ENCODE measurements at places on chromosomes 6 and 20. TPM values are rescaled to one million over a fixed set of nuclear protein-coding genes. Genes with fewer than 3 reads are reported as not detected.

- DNase-seq = peak; percentile 76
- H3K4me3 ChIP-seq = no peak overlapping the region
- peaks cover 39% of the 10 kb centered on the region for H3K27me3 ChIP-seq
- peaks cover 13% of the 10 kb centered on the region for H3K4me1 ChIP-seq
- no peaks in the 10 kb centered on the region for H3K36me3 ChIP-seq
Observed at GRCh38 chr6:138109042-138109997, 2.1 kb upstream of the PERP start.

DNA sequence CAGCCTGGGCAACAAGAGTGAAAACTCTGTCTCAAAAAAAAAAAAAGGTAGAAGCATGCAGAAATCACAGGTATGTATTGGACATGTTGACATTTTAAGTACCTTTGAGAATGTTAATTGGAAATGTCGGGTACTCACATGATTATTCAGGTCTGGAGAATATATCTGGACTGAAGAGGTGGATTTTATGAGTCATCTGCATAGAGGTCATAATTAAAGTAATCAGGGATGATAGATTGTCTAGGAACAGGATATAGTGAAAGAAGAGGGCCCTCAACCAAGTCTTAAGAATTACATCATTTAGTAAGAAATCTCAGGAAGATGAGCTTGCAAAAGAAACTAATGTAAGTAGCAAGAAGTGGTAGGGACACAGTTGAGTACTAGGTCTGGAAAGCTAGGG, 212.5 kb downstream of the UTRN start:
- H3K36me3 ChIP-seq = peaks cover 27% of the 10 kb centered on the region
- peaks cover 24% of the 10 kb centered on the region for H3K4me1 ChIP-seq
- no peaks in the 10 kb centered on the region for H3K27me3 ChIP-seq

DNA sequence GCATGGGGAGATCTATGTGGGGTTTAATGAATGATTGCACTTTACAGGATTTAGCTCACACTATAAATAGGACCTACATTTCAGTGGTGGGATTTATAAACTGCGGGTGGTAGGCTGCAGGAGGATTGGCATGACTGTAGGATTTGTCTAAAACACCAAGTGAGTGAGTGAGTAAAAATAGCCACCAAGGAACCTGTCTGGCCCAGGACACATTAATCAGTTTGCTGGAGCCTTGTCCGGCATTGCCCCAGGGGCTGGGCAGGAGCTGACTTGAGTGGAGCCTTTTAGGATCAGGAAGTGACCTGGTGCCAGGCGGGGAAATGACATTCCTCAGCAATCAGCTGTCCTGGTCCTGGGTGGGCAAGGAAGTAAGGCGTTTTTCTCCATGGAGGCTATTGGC, 278.7 kb upstream of the PRND start:
- H3K4me1 ChIP-seq = no peaks in the 10 kb centered on the region
- no peak overlapping the region for H3K4me3 ChIP-seq
- no peak for DNase-seq
- no peaks in the 10 kb centered on the region for H3K36me3 ChIP-seq
- no peak overlapping the region for H3K27ac ChIP-seq

Gene PKIB
- total RNA-seq = not detected

Gene SIGLEC1
- total RNA-seq = not detected

DNA sequence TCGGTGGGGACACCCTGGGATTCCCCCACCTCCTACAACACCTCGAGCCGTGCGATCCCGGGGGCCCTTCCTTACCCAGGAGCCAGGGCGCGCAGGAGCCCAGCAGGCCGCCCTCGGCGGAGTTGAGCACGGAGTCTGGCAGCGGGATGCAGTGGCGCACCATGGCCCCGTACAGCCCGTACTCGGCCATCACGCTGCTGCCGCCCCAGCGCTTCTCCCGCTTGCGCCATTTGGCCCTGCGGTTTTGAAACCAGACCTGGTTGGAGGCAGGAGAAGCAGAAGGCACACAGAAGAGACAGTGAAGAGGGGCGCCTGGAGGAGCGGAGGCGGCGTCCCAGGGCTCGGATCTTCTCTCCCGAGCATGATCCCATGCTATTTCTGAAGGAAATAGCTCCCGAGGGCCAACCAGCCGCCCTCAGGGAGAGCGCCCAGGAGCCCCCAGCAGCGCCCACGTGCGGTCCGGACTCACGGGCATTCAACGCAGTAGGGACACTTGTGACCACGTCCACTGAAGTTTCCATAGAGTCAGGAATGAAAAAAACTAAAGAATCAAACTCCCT, 4.3 kb downstream of the VSX1 start:
- no peak overlapping the region for H3K27ac ChIP-seq
- no peak for DNase-seq
- H3K4me1 ChIP-seq = peaks cover 5% of the 10 kb centered on the region
- H3K4me3 ChIP-seq = no peak overlapping the region
- no peaks in the 10 kb centered on the region for H3K36me3 ChIP-seq

DNA sequence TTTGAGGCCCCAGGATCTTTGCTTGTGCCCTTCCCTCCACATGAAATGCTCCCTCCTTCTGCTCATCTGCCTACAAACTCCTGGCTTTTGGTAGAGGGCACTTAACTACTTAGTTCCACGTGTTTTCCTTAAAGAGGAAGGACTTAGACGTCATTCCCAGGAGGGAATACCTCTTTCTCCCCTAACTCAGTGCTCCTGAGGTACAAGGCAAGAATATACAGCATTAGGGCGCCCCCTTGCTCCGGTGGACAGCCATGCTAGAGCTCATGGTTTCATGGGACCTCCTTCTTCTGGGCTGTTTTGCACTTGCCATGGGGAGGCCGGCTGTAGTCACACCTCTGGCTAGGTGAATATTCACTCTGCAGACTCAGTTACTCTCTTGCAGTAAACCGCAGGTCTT, 93.8 kb upstream of the LY86 start:
- peaks cover 8% of the 10 kb centered on the region for H3K27me3 ChIP-seq
- peaks cover 13% of the 10 kb centered on the region for H3K4me1 ChIP-seq
- DNase-seq = no peak
- H3K36me3 ChIP-seq = no peaks in the 10 kb centered on the region

DNA sequence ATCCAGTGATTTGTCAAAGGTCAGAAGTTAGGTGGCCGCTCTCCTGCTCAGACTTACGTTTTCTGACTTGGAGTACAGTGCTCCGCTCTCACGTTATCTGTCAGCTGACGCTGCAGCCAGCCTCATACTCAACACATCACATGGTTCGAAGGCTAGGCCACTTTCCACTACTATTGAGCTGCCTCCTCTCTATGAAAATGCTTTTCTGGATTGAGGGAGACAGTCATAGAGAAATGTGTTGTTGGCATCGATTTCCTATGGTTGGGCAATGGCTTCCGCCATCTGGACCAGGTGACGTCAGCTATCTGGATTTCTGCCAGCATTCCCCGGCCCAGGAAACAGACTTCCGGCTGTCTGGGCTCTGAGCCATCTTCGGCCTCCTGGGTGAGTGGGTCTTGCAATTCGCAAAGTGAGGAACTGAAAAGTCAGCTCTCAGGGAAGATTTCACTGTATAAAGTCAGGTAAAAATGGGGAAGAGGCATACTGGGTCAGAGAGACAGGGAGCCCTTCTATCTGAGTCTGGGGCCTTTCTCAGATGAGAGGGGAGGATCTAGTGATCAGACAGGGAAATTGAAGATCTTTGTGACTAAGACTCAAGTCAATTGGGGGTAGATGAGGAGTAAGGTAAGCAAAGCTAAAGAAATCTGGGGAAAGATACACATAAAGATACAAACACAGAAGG, 37.5 kb upstream of the IER3 start:
- peak overlapping the region; percentile 81 for H3K27ac ChIP-seq
- peaks cover 6% of the 10 kb centered on the region for H3K27me3 ChIP-seq
- H3K4me3 ChIP-seq = peak overlapping the region; percentile 8
- no peak for DNase-seq
- no peaks in the 10 kb centered on the region for H3K36me3 ChIP-seq

DNA sequence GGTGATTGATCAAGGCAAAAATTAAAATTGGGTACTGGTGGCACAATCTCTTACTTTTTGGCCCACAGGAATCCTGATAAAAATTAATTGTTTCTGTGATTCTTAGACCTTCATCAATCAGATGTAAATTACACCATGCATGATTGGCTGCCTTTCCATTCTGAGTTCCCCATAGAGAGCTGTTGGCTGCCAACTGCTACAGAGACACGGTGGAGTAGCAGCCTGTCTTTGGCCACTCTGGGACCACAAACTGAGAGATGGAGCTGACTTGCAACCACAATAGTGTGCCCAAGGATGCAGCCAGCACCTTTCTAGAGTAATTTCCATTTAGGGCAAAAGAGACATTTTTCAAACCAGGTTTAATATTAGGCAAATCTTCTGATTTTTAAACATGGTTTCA, 274.3 kb upstream of the MMS22L start:
- no peak overlapping the region for H3K27ac ChIP-seq
- no peak for DNase-seq
- H3K4me3 ChIP-seq = no peak overlapping the region
- H3K27me3 ChIP-seq = no peaks in the 10 kb centered on the region

DNA sequence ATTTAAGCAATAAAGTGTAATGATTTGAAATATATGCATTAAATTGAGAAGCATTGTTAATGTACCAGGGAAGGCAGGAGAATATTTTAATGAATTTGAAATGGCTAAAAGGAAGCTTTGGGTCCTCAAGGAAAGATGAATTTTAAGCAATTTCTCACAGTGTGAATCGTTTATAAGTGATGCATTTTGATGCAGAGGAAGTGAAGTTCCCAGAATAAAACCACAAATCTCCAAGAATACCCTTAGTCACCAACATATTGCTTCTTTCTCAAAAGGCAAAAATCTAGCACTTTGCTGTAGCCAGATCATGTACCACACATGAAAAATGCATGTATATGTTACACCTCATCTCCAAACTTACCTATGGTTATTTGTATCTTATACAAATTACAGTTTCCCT, 11.7 kb downstream of the TPD52L1 start:
- H3K36me3 ChIP-seq = no peaks in the 10 kb centered on the region
- DNase-seq = no peak
- H3K27me3 ChIP-seq = peaks cover 15% of the 10 kb centered on the region
- no peak overlapping the region for H3K4me3 ChIP-seq
- H3K4me1 ChIP-seq = no peaks in the 10 kb centered on the region

Gene ADGB
- total RNA-seq = not detected

- no peak overlapping the region for H3K27ac ChIP-seq
- DNase-seq = no peak
- H3K4me3 ChIP-seq = no peak overlapping the region
- H3K4me1 ChIP-seq = no peaks in the 10 kb centered on the region
- no peaks in the 10 kb centered on the region for H3K36me3 ChIP-seq
Observed at GRCh38 chr6:100152201-100152600, 158.2 kb upstream of the MCHR2 start.

GRCh38 chr6:109441069-109441816, 719 bp downstream of the SMPD2 start:
- peaks cover 19% of the 10 kb centered on the region for H3K4me1 ChIP-seq
- peak; percentile 67 for DNase-seq
- peak overlapping the region; percentile 90 for H3K4me3 ChIP-seq
- peak overlapping the region; percentile 77 for H3K27ac ChIP-seq
- no peaks in the 10 kb centered on the region for H3K27me3 ChIP-seq
- no peaks in the 10 kb centered on the region for H3K36me3 ChIP-seq

DNA sequence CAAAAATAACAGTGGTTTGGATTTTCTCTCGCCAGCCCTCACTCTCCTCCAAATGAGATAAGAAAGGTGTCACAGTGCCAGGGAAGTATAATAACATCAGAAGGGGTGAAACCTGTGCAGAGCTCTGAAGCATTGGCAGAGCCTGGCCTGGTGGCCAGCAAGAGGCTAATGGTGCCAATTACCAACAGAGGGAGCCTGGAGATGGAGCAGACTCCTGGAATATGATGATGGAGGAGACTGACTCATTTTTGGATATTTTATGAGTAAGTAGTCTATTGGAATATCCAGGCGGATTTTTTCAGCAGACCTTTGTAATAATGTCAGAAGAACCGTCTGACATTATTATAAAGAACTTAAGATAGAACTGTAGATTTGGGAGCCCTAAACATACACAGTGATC, 442.6 kb upstream of the MARCKS start:
- no peaks in the 10 kb centered on the region for H3K4me1 ChIP-seq
- no peak for DNase-seq
- no peak overlapping the region for H3K4me3 ChIP-seq

DNA sequence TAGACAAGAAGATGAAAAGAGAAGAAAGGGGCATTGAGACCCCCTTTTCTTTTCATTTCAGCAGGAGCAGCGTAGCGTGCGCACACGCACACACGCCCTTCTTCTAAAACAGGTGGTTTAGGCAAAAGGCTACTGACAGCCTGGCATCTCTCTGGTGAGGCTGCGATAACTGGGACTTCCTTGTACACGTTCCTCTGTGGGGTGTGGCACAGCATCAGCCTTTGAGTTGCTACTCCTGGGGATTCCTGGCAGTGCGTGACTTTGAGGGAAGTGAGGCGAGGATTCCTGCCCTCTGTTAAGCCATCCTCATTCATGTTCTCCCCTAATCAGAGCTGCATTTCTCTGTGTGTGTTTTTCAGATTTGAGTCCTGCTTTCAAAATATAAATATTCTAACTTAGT, 94.7 kb downstream of the TMEM170B start:
- H3K36me3 ChIP-seq = no peaks in the 10 kb centered on the region
- H3K27me3 ChIP-seq = peaks cover 5% of the 10 kb centered on the region
